ENCODE measurements at places on chromosomes 1 and 21.
A peak's percentile ranks its signal among the peaks of the same experiment; 100 is the strongest.

GRCh38 chr1:169557131-169557530, 29.1 kb downstream of the F5 start:
- DNase-seq = no peak

- DNase-seq = no peak
Measured at GRCh38 chr1:247228133-247228532, 27.7 kb upstream of the VN1R5 start.

- DNase-seq = no peak
Measured at GRCh38 chr1:31354283-31354682, 18.6 kb downstream of the FABP3 start.

GRCh38 chr1:209130886-209131285, 452.6 kb upstream of the CAMK1G start:
- DNase-seq = no peak

DNA sequence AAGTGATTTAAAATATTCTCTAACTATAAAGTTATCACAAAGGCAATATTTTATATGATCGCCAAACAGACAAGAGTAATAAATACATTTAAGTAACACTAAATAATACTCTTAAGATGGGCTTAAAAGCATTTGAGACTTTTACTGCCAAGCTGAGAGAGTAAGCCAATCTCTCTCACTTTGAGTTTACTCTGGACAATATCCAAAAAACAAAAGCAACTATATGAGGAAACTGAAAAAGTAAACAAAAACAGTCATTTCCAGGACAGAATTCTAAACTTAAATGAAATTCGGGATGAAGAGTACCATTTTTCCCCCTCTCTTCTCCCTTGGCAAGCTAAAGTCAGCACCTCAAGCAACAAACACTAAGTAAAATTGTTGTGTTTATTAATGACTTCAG, 173.2 kb downstream of the COP1 start:
- DNase-seq = no peak

DNA sequence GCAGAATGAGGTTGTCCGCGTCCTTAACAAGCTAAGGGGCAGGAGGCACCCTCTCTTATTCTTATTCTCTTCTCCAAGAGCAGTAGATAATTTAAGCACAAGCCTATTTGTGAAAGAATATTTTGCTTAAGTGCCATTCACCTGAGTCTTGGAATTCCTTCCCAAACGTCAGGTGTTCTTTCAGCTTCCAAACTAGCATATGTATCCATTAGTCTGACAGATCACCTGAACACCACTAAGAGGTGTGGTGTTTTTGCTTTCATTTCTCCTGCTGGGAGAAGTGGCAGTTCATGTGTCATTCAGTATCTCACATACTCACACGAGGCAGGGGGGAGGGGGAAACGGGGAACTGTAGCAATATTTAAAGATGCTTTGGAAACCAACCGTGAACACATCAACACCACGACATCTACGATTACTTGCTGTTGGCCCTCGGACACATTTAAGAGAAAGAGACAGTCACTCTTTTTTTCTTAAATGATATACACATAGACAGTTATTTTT, 45.5 kb upstream of the RBM15 start:
- DNase-seq = no peak

GRCh38 chr1:41313661-41314131, 47.5 kb upstream of the FOXO6 start:
- no peak for DNase-seq

GRCh38 chr1:229022595-229023333, 248.1 kb upstream of the RAB4A start:
- no peak for DNase-seq

DNA sequence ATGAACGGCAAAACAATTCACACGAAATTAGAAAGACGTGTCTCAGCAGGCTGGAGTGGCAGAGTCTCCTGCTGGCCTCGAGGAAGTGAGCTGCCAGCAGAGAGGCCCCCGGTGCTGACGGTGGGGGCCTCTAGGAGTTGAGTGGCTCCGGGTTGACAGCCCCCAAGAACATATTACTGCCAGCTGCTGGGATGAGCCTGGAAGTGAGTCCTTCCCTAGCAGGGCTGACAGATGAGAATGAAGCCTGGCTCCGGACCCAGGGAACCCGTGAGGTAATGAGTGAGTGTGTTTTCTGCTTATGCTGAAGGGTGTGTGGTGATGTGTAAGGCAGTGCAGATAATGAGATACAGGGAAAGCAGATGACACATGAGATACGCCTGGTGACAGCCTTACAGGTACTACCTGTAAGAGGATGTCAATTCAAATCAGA, 23.5 kb upstream of the LRRC47 start:
- DNase-seq = no peak

- DNase-seq = peak; percentile 30
Measured at GRCh38 chr1:206982216-206982615, 12.0 kb upstream of the FCAMR start.

- DNase-seq = no peak
Measured at GRCh38 chr1:107695341-107695740, 269.6 kb downstream of the VAV3 start.

DNA sequence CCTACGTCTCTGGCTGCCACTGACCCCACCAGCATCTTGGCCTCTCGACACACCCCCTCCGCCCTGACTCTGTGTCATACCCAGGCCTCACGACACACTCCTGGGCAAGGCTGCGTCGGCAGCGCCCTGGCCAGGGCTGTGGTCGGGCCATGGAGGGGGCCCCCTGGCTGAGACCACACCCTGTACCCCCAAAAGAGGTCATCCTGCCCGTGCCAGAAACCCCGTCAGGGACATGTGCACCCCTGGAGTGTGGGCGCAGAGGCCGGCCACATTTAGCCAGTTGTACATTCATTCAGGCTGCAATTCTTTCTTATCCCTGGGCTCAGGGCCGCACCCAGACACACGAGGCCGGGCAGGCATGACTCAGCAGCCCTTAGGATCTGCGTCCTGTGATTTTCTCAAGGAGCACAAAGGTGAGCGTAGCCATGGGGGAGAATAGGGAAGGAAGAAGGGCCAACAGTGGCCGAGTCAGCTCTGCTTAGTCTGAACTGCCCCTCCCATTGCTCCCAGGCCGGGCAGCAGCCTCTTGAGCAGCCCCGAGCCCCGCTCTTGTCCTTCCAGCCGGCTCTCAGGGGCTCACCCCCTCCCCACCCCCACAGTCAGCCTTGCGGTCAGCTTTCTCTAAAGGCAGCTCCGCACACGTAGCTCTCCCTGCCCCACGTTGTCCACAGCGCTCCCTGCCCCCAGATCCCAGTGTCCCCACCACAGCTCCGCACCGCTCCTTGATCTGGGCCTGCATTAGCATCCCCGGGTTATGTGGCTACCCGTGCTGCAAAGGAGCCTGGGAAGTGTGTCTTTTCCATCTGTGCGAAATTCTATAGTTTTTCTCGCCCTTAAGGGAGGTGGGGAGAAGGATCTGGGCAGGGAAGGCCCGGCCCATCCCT, 7.9 kb downstream of the CSTB start:
- DNase-seq = no peak

- no peak for DNase-seq
Measured at GRCh38 chr1:159171688-159172501, 480 bp downstream of the CADM3 start.

DNA sequence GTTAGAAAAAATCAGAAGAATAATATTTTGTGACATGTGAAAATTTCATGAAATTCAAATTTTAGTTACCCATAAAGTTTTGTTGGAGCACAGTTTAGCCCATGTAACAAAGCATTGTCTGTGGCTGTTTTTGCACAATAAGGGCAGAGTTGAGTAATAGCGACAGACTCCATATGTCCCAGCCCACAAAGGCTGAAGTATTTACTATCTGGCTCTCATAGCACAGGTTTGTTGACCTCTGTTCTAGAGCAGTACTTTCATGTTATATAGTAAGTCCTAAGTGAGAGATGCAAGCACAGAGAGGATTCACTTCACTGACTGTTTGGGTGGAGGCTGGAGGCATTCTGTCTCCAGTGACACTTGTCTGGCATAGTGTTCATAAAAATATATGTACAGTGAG, 6.8 kb downstream of the LAMC1 start:
- no peak for DNase-seq
